ENCODE measurements at places on chromosomes 2 and 18.

GRCh38 chr2:187964746-187965145 is 326.9 kb upstream of the GULP1 start:
- DNase-seq, result no peak

DNA sequence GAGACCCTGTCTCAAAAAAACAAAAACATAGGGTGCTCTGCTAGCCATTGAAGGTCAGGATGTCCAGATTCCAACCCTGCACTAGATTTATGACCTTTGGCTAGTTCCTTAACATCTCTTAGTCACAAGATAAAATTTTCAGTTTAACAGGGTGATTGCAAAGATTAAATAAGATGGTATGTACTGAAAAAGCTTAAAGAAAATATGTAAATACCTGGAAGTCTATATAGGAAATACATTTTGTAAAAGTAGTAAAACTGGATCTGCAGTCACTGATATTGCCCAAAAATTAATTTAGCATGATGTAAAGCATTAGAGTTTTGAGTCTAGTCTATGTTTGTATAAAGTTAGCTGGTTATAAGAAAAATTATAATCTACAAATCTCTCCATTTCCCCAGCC is 5.4 kb upstream of the COX7A2L start:
- DNase-seq, result no peak

- no peak for DNase-seq
Measured at GRCh38 chr2:8719528-8719927, 37.7 kb downstream of the ID2 start.

GRCh38 chr2:64203131-64203857 is 59.1 kb upstream of the PELI1 start:
- DNase-seq, result no peak

DNA sequence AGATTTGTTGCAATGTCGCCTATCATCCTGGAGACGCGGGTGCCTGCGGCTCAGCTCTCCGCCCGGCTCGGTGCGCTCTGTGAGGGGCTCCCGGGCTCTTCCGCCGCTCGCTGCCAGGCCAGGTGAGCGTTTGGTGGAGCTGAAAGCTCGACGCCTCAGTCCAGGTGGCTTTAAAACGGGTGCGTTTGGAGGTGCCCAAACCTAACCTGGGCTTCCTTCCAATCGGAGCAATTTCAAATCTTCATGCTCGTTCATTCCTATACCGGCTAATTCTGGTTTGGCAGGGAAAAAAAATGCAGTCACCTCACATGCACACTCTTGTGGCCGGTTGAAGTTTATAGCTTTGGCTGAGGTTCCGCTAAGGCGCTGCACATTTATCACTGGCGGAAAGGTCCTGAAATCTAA is at the start of gene SLC16A14:
TSS of gene SLC16A14 (minus strand) at position 274 of the 405 bp plus-strand sequence. CDS start 9,572 bp downstream, outside the sequence.
- no peak for DNase-seq

DNA sequence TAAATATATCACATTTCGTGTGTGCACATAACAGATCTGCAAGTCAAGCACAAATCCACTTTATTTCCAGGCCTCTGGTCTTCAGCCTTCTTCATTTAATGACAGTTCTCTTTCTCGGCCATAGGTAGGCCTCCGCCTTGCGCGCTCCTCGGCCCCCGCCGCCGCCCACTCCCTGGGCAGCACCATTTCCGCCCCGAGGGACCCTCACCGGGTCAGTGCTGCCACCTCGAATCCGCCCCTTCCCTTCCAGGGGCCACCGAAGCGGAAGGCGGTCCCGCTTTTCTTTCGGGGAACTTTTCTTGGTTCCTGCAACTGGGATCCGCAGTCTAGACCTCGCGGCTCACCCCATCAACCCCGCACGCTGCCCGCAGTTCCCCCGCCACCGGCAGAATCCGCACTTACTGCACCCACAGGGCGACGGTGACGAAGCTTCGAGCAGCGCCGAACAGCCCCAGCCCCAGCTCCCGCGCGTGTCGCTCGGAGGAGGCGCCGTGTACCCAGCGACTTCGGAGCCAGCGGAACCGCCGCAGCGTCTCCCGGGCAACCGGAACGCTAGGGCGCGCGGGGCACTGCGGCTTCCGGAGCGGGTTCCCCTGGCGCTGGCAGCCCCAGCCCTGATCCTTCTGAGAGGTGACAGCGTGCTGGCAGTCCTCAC is at the start of gene CDKL4:
TSS of gene CDKL4 (minus strand) at position 502 of the 655 bp plus-strand sequence.
- no peak for DNase-seq

GRCh38 chr2:14451312-14451711 is 181.2 kb upstream of the LRATD1 start:
- no peak for DNase-seq

- DNase-seq, result no peak
Measured at GRCh38 chr2:201807452-201807999, 1.2 kb downstream of the CDK15 start.

GRCh38 chr2:62940697-62941096 is 109.9 kb upstream of the OTX1 start:
- no peak for DNase-seq
